ENCODE measurements at places on chromosomes 6 and 20.

DNA sequence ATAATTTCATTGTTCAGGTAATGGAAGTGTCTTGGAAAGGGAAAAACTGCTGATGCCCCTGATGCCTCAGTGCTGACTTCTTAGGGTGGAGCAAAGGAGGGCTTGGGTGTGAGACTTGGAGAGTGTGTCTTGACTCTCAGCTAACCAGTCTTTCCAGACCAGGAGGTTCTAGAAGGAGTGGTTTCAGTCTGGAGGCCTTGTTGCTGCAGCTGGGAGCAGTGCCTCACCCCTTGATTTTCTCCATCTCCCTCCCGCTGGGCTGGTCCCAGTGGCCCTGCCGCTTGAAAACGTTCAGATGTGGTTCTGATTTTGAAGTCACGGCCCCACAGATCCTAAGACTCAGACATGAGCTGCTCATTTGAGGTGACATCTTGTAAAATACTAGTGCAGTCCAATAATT is 5.4 kb downstream of the DSP start:
- no peak for DNase-seq

GRCh38 chr6:108123481-108123929 is 42.3 kb upstream of the NR2E1 start:
- no peak for DNase-seq

DNA sequence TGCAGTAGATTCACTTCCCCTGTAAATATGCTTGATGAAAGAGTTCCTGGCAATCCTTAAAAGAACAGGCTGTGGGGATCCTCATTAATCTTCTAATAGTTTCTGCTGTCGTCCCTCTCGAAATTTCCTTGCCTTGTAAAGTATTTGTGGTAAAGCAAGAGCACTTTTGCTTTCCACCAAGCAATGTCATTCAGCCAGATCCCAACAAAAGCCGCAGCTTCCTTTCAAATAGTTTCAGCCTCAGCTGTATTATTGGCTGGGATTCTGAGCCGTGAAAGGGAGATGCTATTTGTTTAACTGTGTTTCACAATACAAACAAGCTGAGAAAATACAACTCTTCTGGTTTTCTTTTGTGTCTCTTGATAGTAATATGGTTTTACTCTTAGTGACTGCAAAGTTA is 48.9 kb upstream of the EPHA7 start:
- DNase-seq = no peak

DNA sequence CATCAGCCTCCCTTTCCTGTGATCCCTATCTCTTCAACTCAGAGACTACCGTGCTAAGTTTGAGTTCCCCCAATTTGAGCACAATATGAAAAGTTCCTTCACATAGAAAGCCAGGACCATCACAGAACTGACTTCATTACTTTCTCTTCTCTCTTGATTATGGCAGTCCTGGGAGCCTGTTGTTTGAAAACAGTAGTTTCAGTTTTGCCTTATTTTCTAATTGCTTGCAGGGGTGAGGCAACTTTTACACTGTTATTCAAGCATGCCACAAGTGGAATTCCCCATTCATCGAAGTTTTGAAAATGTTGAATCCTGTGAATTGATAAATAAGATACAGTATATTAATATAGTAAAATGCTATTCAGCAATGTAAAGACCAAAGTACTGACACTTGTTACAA is 569.7 kb upstream of the MARCKS start:
- DNase-seq = no peak

DNA sequence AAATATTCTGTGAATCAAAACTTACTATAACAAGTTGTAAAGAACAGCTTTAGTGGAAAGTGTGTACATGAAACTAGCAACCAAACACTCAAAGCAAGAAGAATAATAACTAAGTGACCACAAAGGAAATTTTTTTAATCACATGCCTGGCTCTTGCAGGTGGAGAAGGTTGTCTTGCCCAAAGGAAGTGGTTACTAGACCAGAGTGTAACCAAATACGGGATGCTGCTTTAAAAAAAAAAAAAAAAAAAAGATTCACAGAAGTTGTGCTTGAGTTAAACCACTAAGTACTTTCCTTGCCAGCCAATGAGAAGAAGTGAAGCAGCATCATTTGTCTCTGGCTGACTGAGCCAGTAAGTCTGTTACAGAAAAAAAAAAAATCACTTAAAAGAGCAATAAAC is 19.1 kb upstream of the HLA-DQB1 start:
- DNase-seq = no peak

DNA sequence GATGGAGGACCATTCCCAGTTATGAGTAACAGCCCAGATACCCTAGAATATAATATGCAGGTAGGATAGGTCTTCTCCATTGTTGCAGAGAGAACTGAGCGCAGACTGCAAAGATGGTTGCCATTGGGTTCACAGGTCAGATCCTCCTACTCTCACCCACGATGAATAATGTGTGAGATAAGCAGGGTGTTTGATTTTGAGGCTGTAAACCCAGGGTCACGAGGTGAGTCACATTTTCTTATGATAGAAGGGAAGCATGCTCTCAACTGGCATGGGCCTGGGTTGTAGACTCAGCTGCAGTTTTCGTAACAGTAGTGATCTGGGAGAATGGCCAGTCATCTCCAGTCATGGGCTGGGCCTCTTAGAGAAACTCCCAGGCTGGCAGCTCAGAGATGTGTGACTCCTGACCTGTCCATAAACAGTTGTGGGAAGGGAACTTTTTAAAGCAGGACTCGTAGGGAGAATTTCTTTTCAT is 74.2 kb downstream of the CD164 start:
- DNase-seq = no peak

DNA sequence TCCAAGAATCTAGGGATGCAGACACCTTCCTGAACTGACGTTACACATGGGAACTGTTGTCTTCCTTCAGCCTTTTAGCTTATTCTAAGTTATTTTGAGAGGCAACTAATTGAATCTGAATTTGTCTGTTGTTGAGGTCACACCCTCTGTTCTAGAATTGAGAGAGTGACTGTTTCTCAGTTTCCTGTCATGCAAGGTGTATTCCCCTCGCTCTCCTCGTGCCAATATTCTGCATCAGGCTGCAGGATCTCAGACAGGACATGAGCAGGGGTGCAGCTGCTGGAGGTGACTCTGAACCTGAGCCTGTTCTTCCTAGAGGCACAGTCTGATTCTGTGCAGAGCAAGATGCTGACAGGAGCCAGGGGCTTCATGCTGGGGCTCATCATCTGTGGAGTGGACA is 52.5 kb downstream of the HLA-DPB1 start:
- DNase-seq = no peak

DNA sequence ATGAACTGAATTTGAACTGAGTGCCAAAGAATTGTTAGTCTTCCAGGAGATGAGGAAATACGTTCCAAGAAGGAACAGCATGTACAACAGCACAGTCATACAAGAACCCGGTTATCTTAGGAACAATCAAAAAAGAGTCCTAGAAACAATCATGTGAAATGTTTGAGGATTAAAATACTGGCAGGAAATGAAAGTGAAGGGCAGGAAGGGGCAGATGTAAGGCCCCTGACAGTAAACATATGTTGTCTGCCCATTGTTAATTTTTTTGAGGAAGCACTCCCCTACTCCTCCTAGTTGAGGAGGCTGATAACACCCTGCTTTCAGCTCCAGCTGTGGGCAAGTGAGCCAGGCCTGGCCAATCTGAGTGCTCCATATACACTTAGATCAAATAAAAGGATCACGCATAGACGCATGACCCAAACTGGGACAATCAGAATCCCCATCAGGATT is 220.9 kb downstream of the HACE1 start:
- DNase-seq = no peak

DNA sequence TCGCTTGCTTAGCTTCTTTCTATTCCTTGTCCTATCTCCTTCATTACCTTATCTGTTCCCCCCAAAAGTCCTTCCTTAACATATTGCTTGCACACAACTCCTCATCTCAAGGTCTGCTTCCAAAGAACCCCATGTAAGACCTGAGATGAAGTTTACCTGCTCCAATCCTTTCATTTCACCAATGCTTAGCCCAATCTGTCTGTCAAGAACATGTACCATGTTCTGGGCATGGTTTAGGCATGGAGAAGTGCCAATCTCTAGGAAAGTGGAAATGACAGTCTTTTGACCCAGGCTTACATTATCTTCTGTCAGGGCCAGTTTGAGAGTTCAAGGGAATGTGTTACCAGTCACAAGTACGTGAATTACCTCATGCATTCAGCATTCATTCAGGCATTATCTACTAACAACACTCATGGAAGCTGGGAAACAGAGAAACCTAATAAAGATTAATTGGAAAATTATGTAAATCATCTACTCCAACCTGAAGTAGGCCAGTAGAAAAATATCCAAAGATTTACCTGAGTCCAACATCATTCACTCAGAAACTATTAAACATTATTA is 15.8 kb upstream of the TASP1 start:
- no peak for DNase-seq

- no peak for DNase-seq
Measured at GRCh38 chr6:75604294-75604693, 2.6 kb downstream of the SENP6 start.
